ENCODE measurements at places on chromosomes 2 and 18.

GRCh38 chr2:196783431-196784094 is 15.9 kb downstream of the GTF3C3 start:
- DNase-seq: no peak

DNA sequence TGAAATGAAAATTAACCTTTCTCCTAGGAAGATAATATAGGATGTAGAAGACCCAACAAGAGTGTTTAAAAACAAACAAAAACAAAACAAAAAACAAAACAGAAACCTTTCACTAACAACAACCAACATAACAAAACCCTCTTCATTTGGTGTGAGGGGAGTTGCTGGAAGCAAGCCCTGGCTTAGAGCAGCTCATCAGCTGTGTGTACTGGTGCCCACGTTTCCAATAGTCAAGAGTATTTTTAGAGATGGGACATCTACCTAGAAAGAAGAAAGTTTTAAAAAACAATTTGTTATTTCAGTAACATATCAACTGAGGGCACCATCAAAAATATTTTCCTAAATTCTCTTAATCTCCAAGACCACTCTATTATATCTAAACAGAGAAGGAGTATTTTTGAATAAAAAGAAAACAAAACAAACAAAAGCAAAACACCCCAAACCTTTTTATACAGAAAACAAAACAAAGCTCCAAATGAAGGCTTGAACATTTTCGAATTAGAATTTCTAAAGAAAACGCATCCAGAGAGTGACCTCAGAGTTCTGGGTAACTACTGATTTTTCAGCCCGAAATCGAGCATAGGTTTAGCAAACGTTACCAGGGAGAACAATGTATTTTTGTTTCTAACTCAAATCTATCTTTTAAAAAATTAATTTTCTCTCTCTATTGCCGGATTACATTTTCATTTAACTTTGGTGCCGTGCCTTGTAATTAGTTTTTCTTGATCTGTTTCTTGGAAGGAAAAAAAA is 134.6 kb downstream of the INSIG2 start:
- no peak for DNase-seq

DNA sequence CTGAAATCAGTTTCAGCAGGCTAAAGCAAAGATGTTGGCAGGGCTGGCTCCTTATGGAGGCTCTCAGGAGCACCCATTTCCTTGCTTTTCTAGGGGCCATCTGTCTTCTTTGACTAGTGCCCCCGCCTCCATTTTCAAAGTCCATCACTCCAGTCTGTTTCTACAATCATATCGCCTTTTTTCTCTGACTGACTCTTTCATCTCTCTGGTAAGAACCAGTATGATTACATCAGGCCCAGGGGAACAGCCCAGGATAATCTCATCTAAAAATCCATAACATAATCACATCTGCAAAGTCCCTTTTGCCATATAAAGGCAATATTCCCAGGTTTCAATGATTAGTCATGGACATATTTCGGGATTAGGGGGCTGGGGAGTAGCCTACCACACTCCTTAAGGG is 57.0 kb downstream of the CUL3 start:
- DNase-seq: no peak

GRCh38 chr2:215613888-215614287 is 178.0 kb upstream of the FN1 start:
- DNase-seq: no peak

GRCh38 chr18:63956755-63957154 is 7.7 kb downstream of the HMSD start:
- no peak for DNase-seq

GRCh38 chr18:48468151-48468550 is 59.0 kb upstream of the ZBTB7C start:
- no peak for DNase-seq

DNA sequence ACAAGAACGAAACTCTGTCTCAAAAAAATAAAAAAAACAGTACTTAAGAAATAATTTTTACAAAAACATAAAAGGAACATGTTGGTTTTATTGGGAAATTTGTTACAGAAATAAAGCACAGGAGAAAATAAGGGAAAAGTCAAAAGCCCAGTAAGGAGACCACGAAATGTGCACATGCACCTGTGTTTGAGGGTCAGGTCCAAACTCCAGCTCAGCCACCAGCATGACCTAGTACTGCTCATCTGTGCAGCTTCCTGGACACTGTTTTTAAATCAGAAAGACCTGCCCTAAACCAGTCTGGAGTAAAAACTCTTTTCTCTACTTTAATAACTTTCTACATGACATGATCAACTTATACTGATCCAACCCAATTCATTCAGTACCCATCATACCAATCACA is 21.2 kb downstream of the RNF149 start:
- DNase-seq: no peak

All from D721Med (cell line).